ENCODE measurements at places on chromosomes 3 and 15.

DNA sequence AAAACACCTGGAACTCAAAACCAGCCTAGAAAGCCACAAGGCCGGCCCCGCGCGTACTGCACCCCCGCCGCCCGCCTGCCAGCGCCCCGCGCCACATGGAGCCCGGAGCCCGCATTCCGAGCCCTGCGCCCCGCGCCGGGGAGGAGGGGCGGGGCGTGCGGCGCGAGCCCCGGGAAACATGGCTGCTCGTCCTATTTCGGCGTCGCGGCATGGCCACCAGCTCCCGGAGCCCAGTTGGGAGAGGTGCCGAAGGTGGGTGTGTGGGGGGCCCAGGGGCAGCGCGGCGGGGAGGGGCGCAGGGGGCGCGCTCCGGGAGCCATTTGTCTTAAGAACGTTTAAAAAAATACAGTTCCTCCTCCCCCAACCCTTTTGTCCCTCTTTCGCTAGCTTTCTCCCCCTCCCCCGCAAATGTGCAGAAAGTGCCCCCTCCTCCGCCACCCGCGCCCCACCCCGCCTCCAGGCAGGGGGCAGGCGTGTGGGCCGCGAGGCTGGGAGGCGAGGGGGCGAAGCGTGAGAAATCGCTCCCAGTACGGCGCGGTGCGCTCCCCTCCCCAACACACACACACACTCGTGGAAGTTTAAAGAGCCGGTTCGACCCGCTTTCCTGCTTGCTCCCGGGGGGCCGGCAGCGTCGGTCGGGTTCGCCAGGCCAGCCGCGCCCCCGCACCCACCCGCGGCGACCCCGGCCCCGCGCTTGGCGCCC, 2.5 kb downstream of the ANP32A start:
- peaks cover 52% of the 10 kb centered on the region for H3K4me1 ChIP-seq
- H3K27me3 ChIP-seq, result peaks cover 4% of the 10 kb centered on the region
- H3K36me3 ChIP-seq, result peaks cover 36% of the 10 kb centered on the region
- H3K27ac ChIP-seq, result peak overlapping the region; percentile 100
- H3K4me3 ChIP-seq, result peak overlapping the region; percentile 67
- DNase-seq, result peak; percentile 74

DNA sequence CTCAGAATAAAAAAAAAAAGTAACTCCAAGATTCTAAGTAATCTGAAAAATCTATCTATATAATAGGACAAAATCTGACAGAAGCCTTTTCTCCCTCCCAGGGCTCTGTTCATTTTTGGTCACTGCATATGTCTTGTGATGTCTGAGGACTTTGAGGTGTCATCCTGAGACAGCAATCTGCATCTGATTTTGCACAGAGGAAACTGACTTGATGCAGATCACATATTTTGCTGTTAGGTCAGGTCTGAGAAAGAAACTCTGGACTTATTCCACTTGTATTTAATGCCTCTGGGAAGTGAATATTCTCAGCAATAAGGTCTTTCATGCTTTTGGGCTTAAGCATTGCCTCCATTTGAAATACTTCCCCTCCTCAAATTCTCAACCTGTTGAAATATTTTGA, 295.2 kb upstream of the THBS1 start:
- peaks cover 8% of the 10 kb centered on the region for H3K27me3 ChIP-seq
- no peak overlapping the region for H3K4me3 ChIP-seq
- H3K4me1 ChIP-seq, result no peaks in the 10 kb centered on the region
- H3K36me3 ChIP-seq, result no peaks in the 10 kb centered on the region

- H3K27me3 ChIP-seq, result no peaks in the 10 kb centered on the region
- H3K36me3 ChIP-seq, result peaks cover 2% of the 10 kb centered on the region
- peak overlapping the region; percentile 15 for H3K4me3 ChIP-seq
- peaks cover 87% of the 10 kb centered on the region for H3K4me1 ChIP-seq
- peak overlapping the region; percentile 96 for H3K27ac ChIP-seq
These were observed 20.6 kb upstream of the USP3 start for GRCh38 chr15:63483521-63484371.

GRCh38 chr3:186248850-186249249, 113.2 kb downstream of the DGKG start:
- H3K4me3 ChIP-seq, result no peak overlapping the region
- H3K4me1 ChIP-seq, result peaks cover 2% of the 10 kb centered on the region
- H3K27me3 ChIP-seq, result peaks cover 26% of the 10 kb centered on the region
- DNase-seq, result no peak

DNA sequence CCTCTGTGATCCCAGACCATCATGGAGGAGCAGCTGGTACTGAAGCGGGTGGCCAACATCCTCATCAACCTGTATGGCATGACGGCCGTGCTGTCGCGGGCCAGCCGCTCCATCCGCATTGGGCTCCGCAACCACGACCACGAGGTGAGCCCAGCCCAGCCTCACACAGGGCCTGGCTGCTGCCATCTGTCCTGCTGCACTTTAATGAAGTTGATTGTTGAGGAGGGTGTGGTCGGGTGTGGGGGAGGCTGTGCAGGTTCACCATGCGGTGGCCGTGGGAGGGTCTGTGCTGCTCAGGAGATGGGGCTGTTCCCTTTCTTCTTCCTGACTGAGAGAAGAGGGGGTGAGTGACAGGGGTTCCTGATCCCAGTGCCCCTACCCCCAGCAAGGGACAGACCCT, 30.6 kb downstream of the ACAD9 start:
- no peak overlapping the region for H3K4me3 ChIP-seq
- peaks cover 45% of the 10 kb centered on the region for H3K36me3 ChIP-seq
- no peak for DNase-seq
- no peaks in the 10 kb centered on the region for H3K4me1 ChIP-seq
- H3K27me3 ChIP-seq, result no peaks in the 10 kb centered on the region

- no peak for DNase-seq
- H3K36me3 ChIP-seq, result no peaks in the 10 kb centered on the region
- no peaks in the 10 kb centered on the region for H3K27me3 ChIP-seq
- H3K4me3 ChIP-seq, result no peak overlapping the region
These were observed 57.3 kb upstream of the PPP2R3A start for GRCh38 chr3:135908225-135908624.

DNA sequence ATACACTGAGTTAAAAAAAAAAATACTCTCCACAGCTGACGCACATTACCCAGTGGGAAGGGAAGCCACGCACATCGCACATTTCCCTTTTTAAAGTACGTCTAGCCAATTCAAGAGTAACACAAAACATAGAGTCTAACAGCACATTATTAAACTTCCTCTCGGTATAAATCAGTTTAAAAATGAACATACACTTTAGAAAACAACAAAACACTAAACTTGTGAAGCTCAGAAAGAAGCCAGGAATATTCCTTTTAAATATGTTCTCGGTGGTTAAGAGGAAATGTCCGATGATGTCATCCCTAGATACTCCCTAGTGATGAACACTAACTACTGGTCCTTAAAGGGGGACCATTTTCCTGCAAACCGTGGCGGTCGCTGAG, 721 bp downstream of the MYEF2 start:
- H3K4me1 ChIP-seq, result peaks cover 18% of the 10 kb centered on the region
- H3K27ac ChIP-seq, result peak overlapping the region; percentile 89
- H3K36me3 ChIP-seq, result peaks cover 10% of the 10 kb centered on the region
- DNase-seq, result no peak

- H3K27ac ChIP-seq, result no peak overlapping the region
- H3K4me3 ChIP-seq, result no peak overlapping the region
- no peaks in the 10 kb centered on the region for H3K36me3 ChIP-seq
- H3K27me3 ChIP-seq, result peaks cover 19% of the 10 kb centered on the region
- no peaks in the 10 kb centered on the region for H3K4me1 ChIP-seq
These were observed 30.4 kb upstream of the SEC61A1 start for GRCh38 chr3:128021768-128022372.

- no peaks in the 10 kb centered on the region for H3K36me3 ChIP-seq
- H3K27ac ChIP-seq, result no peak overlapping the region
- H3K27me3 ChIP-seq, result no peaks in the 10 kb centered on the region
- no peak overlapping the region for H3K4me3 ChIP-seq
These were observed 168.1 kb upstream of the OSTN start for GRCh38 chr3:191030929-191031328.

GRCh38 chr3:128296469-128297251, 143.4 kb downstream of the EEFSEC start:
- H3K27ac ChIP-seq, result no peak overlapping the region
- H3K27me3 ChIP-seq, result no peaks in the 10 kb centered on the region
- no peak for DNase-seq
- H3K4me3 ChIP-seq, result no peak overlapping the region

- H3K36me3 ChIP-seq, result no peaks in the 10 kb centered on the region
- no peaks in the 10 kb centered on the region for H3K4me1 ChIP-seq
- peaks cover 9% of the 10 kb centered on the region for H3K27me3 ChIP-seq
- no peak overlapping the region for H3K27ac ChIP-seq
These were observed 160.0 kb downstream of the SQOR start for GRCh38 chr15:45794712-45795439.

DNA sequence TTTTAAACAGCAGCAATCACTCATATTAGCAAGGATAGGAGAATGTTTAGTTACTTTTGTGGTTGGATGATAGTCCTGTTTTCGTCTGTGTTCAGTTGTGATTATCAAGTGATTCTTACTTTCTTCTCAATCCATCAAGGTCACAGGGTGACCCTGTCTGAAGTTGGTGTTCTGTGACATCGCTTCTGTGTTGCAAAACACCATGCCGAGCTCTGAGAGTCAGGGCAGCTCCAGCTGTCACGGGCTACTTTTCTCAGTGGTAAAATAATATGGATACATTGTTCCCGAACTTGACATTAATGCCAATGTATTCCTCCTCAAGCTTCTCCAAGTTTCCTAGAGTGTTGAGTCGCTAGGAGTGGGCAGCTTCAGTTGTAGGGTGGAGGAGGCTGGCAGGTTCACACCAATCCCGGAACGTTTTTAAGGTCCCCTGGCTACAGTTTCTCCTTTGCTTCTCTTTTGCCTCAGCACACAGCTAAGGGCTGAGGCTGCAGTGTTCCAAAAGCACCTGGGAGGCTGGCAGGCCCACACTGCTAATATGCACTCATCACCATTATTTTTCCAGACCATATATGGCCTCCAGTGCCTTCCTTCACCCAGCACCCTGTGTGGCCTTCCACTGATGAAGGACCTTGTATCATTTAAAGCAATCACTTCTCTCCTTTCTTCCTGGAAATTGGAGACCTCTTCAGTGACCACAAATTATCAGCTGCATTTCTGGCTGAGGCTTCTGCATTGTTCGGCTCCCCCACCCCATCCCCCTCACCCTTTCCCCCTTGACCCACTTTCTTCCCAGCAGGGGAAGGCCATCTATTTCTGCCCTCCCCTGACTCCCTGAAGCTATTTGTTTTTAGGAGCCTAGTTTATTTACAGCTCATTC, 25.8 kb downstream of the COLQ start:
- H3K36me3 ChIP-seq, result no peaks in the 10 kb centered on the region
- peaks cover 19% of the 10 kb centered on the region for H3K27me3 ChIP-seq
- H3K4me1 ChIP-seq, result peaks cover 14% of the 10 kb centered on the region
- no peak overlapping the region for H3K27ac ChIP-seq

DNA sequence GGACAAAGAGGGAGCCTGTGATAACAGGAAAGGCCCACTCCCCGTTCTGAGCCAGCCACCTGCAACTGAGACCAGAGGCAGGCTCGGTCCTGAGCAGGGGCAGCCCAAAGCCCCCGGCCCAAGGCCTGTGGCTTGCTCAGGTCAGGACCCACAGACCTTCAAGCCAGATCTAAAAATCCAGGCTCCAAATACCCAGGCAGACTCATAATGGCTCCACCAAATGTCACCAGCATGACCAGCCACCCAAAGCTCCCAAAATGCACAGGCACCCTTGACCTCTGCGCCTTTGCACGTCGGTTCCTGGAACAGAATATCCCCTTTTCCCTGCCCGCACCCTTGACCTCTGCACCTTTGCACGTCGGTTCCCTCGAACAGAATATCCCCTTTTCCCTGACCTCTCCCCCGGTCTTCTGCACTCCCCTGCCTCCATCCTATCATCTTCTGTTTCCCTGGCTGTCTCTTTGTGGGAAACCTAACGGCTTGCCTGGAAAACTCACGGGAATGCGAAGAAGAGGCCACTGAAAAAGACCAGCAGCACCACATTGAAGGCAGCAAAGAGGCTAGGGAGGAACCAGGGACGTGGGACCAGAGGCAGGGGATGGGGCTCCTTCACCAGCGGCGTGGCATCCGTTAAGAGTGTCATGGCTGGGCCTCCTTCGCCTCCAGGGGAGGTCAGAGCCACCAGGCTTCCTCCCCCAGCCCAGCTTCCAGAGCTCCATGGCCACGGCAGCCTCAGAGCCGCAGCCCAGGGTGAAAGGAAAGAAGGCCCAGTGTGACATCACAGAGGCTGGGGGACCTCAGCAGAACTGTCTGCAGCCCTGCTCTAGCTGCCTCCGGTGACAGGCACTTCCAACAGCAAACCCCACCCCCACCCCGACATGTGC, at the start of gene ZDHHC19:
TSS of gene ZDHHC19 (minus strand) at position 728 of the 884 bp plus-strand sequence. CDS start at position 643, 85 bp downstream.
- no peak within 1 kb of the TSS for H3K4me3 ChIP-seq
- peaks cover 17% of the 10 kb centered on the region for H3K4me1 ChIP-seq
- H3K27me3 ChIP-seq, result peaks cover 62% of the 10 kb centered on the region
- no peaks in the 10 kb centered on the region for H3K36me3 ChIP-seq
- no peak within 1 kb of the TSS for H3K27ac ChIP-seq

Measured in activated naive CD4-positive, alpha-beta T cell treated with anti-CD3 and anti-CD28 coated beads, Interleukin-2, amount 10 ng/mL, durations not matched to agents 7 days and 5 days (primary cell).